ENCODE measurements at places on chromosomes 1 and 21.

DNA sequence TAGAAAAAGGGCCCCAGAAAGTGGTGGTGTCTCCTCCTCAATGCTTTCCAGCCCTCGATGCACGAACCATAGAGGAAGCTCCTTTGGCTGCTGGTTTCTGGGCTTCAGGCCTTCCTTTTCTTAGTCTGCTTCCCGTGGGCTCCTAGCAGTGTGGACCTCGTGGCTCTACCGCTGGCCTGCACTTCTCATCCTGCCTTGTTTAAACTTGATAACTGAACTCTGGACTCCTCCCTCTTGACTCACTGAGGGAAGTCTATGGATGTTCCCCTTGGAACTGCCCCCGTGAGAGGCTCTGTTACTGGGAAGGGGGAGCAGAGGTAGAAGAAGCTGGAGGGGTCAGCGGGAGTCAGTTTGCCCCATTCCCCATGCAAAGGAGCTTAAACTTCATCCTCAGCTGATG is 75.3 kb upstream of the WDR26 start:
- DNase-seq = no peak

DNA sequence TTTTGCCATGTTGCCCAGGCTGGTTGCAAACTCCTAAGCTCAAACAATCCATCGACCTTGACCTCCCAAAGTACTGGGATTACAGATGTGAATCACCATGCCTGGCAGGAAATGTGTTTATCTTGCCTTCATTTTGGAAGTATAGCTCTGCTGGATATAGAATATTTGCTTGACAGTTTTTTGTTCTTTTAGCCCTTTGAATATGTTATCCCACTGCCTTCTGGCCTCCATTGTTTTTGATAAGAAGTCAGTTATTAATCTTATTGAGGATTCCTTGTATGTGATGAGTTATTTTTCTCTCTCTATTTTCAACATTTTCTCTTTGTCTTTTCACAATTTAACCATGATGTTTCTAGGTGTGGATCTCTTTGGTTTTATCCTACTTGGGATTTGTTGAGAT is 112.9 kb upstream of the RAB3GAP2 start:
- no peak for DNase-seq

- no peak for DNase-seq
Measured at GRCh38 chr1:38111589-38111988, 65.0 kb upstream of the POU3F1 start.

DNA sequence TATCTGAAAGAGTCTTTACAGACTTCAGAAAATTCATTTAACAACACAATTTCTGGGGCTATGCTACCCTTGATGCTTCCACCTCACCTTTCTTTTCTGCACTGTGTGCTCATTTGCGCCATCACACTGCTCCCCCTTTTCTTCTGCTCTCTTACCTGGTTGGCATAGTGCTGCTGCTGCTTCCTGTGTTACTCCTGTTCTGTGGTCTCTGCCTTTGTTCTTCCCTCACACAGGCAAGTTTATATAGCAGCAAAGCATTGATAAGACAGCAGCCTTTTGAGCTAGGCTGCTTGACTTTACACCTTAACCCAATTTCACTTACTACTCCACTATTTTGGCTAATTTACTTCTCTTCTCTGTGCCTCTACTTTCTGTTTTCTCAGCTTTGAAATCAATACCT is 18.3 kb downstream of the SGIP1 start:
- DNase-seq = no peak

DNA sequence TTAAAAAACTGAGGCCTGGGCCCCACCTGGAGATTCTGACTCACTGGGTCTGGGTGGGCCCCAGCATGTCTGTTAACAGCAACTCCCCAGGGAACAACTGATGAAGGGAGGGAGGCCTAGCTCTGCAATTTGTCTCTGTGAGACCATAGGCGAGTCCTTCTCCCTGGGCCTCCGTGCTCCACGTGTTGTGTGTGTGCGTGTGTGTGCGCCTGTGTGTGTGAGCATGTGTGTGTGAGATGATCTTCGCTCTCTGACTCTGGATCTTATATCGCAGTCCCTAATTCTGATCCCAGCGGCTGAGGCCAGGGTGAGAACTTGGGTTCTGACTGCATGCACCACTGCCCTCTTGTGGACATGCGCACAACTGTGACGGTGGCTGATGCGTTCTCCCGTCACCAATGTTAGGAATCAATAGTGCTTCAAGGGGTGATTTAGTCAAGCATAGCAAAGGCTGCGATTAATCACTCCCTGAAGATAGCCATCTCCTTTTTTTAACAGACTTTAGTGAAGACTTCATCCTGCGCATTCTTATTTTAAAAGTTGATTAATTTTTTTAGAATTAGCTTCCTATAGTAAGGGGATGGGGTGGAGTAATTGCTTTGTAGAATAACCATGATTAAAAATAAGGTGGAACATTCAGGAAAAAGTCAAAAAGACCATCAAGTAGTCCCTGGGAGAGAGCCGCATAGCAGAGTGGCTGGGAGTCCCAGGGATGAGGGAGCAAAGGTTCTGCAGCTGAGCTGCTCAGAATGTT is 62.4 kb upstream of the USP24 start:
- peak; percentile 59 for DNase-seq

DNA sequence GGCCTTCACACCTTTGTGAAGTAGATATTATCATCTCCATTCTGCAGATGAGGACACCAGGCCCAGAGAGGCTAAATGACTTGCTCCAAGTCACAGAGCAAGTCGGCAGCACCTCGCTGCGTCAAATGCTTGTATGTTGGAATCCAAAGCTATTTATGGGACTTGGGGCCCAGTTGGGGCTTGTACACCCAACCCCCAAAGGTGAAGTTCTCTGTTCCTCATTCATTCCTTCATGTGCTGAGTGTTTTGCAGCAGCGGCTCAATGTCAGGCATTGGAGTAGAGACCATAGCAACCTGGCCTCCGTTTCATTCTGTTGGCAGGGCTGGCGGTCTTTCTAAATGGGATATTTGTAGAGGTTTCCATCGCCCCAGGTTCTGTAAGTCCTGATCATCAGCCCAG is 113.4 kb upstream of the SLC25A33 start:
- no peak for DNase-seq

- DNase-seq = no peak
Measured at GRCh38 chr1:197948926-197949899, 32.0 kb downstream of the LHX9 start.

DNA sequence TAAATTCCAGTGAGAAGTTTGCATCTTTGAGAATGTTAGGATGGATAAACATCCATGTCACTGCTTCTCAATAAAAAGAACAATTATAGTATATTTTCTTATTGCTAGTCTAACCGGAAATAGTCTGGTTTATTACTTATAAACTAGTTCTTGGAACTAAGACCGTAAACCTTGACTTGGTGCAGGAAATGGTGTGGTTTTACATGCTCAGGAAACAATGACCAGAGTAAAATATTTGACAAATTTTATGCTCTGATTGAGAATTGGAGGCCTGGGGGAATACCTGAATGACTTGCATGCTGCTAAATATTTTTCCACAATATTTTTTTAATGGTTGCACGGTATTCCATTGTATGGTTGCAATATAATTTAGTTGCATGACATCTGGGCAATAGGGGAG is 76.3 kb downstream of the XCL2 start:
- no peak for DNase-seq

- no peak for DNase-seq
Measured at GRCh38 chr1:228333739-228334115, 72.9 kb downstream of the TRIM11 start.

- no peak for DNase-seq
Measured at GRCh38 chr21:34979383-34979782, 69.7 kb downstream of the RUNX1 start.

DNA sequence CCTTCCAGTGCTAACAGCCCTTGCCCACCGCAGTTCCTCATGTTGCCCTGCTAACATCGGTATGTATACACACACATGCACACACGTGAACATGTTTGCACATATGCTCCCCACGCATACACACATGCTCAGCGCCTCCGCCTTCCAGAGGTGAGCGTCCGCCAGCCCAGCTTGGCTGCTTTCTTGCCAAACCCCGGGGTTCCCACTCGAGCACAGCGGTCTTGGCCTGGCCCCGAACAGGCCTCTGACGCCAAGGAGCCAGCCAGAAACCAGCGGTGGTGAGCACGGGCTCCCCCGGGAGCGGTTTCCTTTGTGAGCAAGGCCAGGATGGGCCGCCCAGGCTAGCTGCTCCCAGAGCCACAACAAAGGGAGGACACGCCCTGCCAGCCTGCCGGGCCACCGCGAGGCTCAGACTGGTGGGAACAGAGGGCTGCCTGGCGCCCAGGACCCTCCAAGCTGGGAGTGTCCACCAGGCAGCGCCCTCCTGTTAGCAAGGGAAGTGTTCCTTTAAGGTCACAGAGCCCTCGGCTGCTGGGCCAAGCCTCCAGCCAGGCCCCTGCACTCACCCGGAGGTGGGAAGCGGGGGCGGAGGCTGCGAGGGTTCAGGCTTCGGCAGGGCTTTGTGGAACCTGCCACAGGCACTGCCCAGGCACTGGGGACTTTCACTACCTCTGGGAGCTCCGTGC is 65.4 kb downstream of the ALPL start:
- peak; percentile 90 for DNase-seq

- DNase-seq = no peak
Measured at GRCh38 chr1:64184003-64184440, 19.4 kb upstream of the UBE2U start.

- DNase-seq = no peak
Measured at GRCh38 chr1:213446496-213446895, 395.5 kb downstream of the RPS6KC1 start.

GRCh38 chr1:216034506-216034905 is 388.7 kb downstream of the USH2A start:
- no peak for DNase-seq

GRCh38 chr1:12473596-12474362 is 144.2 kb downstream of the DHRS3 start:
- no peak for DNase-seq

DNA sequence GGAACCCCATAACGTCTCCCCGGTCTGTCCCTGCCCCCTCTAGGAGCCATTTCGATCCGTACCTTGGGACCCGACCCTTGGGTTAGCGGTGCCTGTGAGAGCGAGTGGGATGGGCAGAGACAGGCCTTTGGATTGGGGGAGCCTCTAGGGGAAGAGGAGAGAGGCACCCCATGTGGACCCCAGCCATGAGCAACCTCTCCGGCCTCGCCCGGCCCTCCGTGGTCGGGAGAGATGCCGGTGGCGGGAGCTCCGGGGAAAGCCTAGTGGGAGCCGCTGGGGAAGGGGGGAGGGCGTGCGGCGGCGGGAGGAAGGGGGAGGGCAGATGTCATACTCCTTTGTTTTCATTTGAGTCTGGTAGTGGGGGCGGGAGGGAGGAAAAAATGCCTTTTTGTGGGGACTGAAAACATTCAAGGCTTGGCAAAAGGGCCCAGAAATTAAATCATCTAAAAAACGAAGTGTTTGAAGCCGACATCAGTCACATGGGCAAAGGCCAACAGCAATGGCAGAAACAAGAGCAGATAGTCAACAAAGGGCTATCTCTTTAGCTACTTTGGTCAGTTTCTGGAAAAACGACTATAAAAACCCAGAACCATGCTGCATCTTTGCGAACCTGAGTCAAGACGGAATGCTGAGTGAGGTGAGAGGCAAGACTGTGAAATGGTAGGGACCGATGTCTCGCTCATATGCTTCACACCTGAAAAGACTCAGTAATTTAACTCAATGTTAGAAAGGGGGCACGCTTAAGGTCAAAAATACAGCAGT is 758 bp downstream of the PTBP2 start:
- DNase-seq = peak; percentile 37

DNA sequence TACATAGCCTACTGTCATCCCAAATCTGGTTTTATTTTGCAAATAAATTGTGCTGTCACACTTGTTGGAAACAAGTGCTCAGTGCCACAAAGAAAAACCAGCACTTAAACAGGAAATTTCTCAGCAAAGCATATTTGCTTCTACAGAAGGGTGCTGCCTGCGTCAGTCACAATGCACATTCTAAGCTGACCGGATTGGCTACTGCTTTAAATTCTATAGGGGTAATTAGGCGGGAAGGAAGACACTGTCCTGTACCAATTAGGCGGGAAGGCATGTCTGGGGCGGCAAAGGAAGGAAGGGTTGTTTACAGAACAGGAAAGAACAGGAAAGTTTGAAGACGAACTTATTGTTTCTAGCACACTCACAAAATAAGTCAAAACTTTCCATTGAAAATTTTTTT is 2.8 kb downstream of the IFI16 start:
- DNase-seq = no peak

DNA sequence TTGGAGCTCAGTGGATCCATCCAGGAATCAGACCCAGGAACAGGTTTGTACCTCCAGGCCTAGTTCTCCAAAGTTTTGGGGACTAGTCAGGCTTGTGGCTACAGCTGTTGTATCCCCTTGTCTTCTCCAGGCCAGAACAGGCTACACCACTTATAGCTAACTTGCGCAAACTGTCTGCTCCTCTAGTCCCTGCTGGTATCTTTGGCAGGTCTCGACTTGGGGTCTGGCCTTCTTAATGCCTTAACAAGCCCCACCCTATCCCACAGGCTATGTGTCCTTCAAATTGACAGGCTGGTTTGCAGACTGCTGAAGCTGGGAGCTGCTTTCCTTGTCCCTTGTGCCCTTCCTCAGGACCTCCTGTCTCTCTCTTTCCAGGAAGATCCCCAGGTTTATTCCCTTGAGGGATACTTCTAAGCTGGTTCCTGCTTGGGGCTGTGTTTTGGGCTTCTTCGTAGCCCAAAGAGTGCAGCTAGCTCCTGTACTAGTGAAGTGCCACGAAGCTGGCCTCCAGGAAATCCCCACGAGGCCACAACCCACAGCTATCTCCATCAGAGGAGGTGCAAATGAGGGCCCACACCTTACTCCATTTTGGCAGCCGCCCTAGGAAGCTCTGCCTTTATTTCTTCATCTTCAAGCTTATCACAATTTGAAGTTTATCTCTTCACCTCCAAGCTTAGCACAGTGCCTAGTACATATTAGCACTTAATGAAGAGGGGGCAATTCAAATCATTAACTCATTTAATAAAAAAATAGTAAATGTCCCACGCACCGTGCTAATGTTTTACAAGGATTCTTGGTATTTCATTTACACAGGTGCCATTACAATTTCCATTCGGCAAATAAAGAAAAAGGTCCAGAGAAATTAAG is 683 bp upstream of the DMAP1 start:
- no peak for DNase-seq

- no peak for DNase-seq
Measured at GRCh38 chr1:47190857-47191256, 1.0 kb upstream of the PDZK1IP1 start.

- DNase-seq = no peak
Measured at GRCh38 chr1:67739361-67739760, 54.4 kb downstream of the GADD45A start.

GRCh38 chr21:44854664-44855446 is 18.6 kb downstream of the PTTG1IP start:
- no peak for DNase-seq

- peak; percentile 31 for DNase-seq
Measured at GRCh38 chr1:27366411-27367159, at the start of gene MAP3K6. Gene MAP3K6, minus strand, starts transcription at chr1:27366961. Its CDS starts 364 bp downstream, at chr1:27366597.

GRCh38 chr1:244254467-244254866 is 197.2 kb downstream of the ADSS2 start:
- no peak for DNase-seq

DNA sequence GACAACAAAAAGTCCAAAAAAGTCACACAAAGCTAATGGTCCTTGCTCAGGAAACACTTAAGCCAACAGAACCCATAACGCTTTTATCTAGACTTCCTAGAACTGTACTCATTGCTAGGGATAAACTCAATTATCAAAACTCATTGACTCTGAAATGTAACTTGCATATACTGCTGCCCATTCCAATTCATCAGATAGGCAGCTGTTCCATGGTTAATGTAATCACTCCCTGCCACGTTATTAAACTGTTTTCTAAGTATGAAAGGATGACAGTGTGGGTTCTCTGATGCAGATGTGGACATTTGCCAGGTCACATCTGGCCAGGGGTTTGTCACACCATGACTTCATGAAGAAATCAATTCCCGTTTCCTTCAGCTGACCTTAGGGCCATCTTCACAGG is 30.3 kb upstream of the DNAJC11 start:
- no peak for DNase-seq

GRCh38 chr1:42175314-42176054 is 10.9 kb upstream of the GUCA2A start:
- no peak for DNase-seq
